ENCODE measurements at places on chromosomes 6 and 20.

DNA sequence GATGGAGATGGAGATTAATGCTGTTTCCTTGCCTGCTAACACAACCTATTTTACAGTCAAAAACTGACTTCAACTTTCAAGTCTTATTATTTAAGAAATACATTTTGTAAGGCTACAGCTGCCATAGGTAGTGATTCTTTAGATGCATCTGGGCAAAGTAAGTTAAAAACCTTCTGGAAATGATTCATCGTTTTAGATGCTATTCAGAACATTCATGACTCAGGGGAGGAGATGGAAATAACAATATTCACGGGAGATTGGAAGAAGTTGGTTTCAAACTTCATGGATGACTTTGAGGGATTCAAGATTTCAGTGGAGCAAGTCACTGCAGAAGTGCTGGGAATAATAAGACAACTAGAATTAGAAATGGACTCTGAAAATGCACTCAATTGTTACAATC lies 174.9 kb upstream of the GGTLC1 start:
- DNase-seq = no peak

GRCh38 chr20:15931897-15932296 lies 641.4 kb downstream of the KIF16B start:
- DNase-seq = no peak

- DNase-seq = no peak
Observed at GRCh38 chr6:129920103-129920798, 59.1 kb upstream of the TMEM244 start.

GRCh38 chr6:13277231-13277630 lies 51.1 kb downstream of the TBC1D7 start:
- no peak for DNase-seq

- no peak for DNase-seq
Observed at GRCh38 chr6:43765776-43766499, 4.1 kb upstream of the VEGFA start.

- no peak for DNase-seq
Observed at GRCh38 chr6:128131566-128131965, 230.7 kb upstream of the THEMIS start.

DNA sequence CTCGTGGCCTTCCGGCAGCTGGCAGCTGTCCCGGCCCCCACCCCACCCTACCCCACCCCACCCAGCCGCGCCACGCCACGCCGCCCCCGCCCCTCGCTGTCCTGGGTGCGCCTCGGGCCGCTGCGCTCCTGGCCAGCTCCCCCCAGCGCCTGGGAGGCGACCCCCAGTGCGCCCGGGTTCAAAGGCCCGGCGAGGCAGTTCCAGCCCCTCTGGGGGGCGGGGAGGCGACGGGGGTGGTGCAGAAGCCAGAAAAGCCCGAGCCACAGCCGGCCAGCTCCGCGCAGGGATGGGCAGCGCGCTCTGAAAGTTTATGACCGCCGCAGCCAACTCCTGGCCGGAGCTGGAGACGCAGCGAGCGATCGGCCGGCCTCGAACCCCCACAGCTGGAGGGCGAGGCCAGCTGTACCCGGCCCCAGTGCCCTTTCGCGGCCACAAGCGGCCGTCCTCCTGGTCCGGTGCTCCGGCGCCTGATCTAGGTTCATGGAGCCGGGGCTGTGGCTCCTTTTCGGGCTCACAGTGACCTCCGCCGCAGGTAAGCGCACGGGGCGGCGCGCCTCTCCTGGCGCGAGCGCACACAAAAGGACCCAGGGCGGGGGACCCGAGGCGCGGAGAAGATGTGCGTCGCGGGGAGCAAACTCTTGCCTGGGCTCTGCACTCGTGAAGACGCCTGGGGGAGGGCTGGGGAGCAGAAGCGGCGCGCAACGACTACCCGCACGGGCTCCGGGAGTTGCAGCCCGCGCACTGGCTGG lies at the start of gene EDN3:
Gene EDN3, plus strand, starts transcription at position 279 of the 749 bp plus-strand sequence. Its CDS starts 202 bp downstream, at position 481.
- no peak for DNase-seq

GRCh38 chr6:90440586-90441283 lies 144.1 kb upstream of the BACH2 start:
- no peak for DNase-seq

DNA sequence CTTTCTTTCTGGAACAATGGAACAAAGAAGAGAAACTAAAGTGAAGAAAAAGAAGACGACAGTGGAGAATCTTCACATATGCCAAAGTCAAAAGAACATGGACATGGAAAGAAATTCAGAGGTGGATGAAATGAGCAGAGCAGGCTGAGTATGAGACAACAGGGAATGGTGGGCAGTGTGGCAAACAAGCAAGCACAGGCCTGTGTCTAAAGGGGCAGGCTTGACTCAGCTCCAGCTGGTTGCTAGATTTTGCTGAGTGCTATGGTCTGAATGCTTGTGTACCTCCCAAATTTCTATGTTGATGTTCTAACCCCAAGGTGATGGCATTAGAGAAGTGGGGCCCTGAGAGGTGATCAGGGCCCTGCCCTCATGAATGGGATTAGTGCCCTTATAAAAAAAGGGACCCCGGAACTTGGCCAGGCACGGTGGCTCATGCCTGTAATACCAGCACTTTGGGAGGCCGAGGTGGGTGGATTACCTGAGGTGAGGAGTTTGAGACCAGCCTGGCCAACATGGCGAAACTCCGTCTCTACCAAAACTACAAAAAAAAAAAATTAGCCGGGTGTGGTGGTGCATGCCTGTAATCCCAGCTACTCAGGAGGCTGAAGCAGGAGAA lies 49.6 kb downstream of the ZMYND8 start:
- no peak for DNase-seq
